Vagina (tissue), 2 donors: ENCODE measurements at places on chromosomes 13 and 19. TPM values are rescaled to one million over a fixed set of nuclear protein-coding genes. Genes with fewer than 3 reads are reported as not detected.

NCAN gene
- not detected for total RNA-seq

PRTN3 gene
- not detected for total RNA-seq

- no peak for DNase-seq
- H3K4me1 ChIP-seq: no peaks in the 10 kb centered on the region
- no peaks in the 10 kb centered on the region for H3K36me3 ChIP-seq
- H3K27me3 ChIP-seq: no peaks in the 10 kb centered on the region
- H3K27ac ChIP-seq: no peak overlapping the region
These were observed 73.0 kb downstream of the NALCN start for GRCh38 chr13:101343128-101343787.

GRCh38 chr13:34350671-34351070 is 532.7 kb downstream of the RFC3 start:
- H3K27me3 ChIP-seq: no peaks in the 10 kb centered on the region
- H3K4me3 ChIP-seq: no peak overlapping the region
- DNase-seq: no peak

KMT5C gene
- total RNA-seq: 19.2 TPM

DNA sequence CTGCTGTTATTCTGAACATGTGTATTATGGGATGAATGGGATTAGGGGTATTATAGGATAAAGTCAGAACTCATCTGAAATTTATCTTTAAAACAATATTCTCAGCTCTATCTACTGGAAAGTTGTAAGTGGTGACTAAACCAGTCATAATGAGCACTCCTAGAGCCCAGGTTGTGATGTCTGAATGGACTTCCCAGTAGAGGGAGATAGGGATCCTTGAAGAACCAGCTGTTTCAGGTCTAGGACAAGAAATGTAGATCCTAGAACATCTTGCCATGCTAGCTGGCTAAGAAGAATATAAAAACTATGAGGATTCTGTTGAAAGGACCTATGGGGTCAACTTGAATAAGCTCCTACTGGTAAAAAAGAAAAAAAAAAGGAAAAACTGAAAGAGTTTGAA is 310.8 kb downstream of the SLC7A1 start:
- no peaks in the 10 kb centered on the region for H3K4me1 ChIP-seq
- no peak overlapping the region for H3K27ac ChIP-seq
- no peaks in the 10 kb centered on the region for H3K27me3 ChIP-seq
- no peak overlapping the region for H3K4me3 ChIP-seq
- no peaks in the 10 kb centered on the region for H3K36me3 ChIP-seq
- no peak for DNase-seq

- no peaks in the 10 kb centered on the region for H3K27me3 ChIP-seq
- no peak for DNase-seq
These were observed 2.8 kb upstream of the LENG1 start for GRCh38 chr19:54162241-54162805.

GRCh38 chr13:109371066-109371465 is 415.3 kb downstream of the IRS2 start:
- no peaks in the 10 kb centered on the region for H3K27me3 ChIP-seq
- H3K27ac ChIP-seq: no peak overlapping the region
- H3K4me3 ChIP-seq: no peak overlapping the region
- no peaks in the 10 kb centered on the region for H3K36me3 ChIP-seq
- no peaks in the 10 kb centered on the region for H3K4me1 ChIP-seq
- DNase-seq: no peak

DNA sequence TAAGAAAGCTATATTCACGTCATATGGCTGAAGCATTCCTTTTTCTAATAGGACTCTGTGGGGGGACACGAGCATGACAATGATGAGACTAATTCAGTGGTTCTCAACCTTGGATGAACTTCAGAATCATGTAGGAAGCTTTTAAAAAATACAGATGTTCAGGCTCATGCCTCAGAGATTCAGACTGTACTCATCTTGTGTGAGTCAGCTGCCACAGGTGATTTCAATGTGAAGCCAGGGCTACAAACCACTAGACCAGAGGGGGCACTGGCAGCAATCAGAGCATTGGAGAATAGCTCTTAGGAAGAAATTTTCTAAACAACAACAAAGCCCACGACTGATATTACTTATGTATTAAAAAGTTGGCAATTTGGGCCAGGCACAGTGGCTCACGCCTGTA is 91.7 kb downstream of the SERP2 start:
- H3K4me3 ChIP-seq: no peak overlapping the region
- no peaks in the 10 kb centered on the region for H3K4me1 ChIP-seq
- H3K27me3 ChIP-seq: no peaks in the 10 kb centered on the region

C19orf33 gene
- 96.5 TPM for total RNA-seq

- H3K27ac ChIP-seq: no peak overlapping the region
- DNase-seq: no peak
- no peak overlapping the region for H3K4me3 ChIP-seq
- H3K4me1 ChIP-seq: no peaks in the 10 kb centered on the region
- H3K27me3 ChIP-seq: no peaks in the 10 kb centered on the region
- H3K36me3 ChIP-seq: no peaks in the 10 kb centered on the region
These were observed 42.7 kb downstream of the MPHOSPH8 start for GRCh38 chr13:19676168-19676567.

DNA sequence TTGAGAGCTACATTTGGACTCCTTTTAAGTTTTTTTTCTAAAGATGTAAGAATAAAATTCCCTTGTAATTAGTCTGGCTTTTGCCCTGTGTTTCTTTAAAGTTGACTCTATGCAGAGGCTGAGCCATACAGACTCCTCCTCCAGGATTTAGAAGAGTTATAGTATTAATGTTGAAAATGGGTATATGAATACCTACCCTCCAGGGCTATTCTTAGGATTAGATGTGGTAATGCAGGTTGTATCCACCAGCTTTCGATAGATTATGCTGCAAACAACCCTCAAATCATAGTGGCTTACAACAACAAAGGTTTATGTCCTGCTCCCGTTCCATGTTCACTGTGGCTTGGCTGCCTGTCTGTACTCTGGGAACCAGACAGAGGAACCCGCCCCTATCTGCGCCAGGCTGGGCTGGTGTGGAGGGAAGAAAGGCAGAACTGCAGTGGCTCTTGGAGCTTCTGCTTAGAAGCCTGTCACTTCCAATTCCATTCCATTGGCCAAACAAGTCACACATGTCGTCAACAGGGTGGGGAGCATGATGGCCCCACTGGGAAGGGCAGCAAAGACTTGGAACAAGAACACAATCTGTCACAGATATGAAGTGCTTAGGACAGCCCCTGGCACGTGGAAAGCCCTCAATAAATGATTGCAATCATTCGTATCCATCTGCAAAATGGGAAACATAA is 290.8 kb downstream of the FOXO1 start:
- H3K36me3 ChIP-seq: no peaks in the 10 kb centered on the region
- peaks cover 12% of the 10 kb centered on the region for H3K4me1 ChIP-seq
- no peak for DNase-seq
- H3K27ac ChIP-seq: no peak overlapping the region
- no peaks in the 10 kb centered on the region for H3K27me3 ChIP-seq
- H3K4me3 ChIP-seq: no peak overlapping the region

DNA sequence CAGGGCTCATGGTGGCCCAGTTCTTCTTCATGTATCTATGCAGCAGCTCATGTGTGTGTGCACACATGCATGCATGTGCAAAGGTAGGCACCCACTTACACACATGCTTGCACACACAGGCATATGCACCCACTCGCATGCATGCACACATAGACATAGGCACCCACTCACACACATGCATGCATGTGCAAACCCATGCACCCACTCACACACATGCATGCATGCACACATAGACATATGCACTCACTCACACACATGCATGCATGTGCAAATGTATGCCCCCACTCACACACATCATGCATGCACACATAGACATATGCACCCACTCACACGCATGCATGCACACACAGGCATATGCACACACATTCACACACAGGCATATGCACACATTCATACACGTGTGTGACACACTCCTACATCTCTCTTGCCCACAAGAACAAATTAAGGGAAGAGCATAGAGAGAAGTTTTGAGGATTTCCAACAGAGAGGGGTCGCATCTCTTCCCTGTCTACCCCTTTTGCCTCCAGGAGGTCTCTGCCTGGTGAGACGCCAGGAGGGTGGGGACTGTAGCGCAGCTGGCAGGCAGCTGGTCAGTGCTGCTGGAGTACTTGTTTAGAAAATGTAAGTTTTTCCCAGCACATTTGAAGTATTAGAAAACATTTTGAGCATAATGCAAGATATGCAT is 63.9 kb upstream of the ARHGEF7 start:
- no peaks in the 10 kb centered on the region for H3K27me3 ChIP-seq
- H3K36me3 ChIP-seq: no peaks in the 10 kb centered on the region
- peak; percentile 77 for DNase-seq
- H3K4me1 ChIP-seq: peaks cover 11% of the 10 kb centered on the region

DNA sequence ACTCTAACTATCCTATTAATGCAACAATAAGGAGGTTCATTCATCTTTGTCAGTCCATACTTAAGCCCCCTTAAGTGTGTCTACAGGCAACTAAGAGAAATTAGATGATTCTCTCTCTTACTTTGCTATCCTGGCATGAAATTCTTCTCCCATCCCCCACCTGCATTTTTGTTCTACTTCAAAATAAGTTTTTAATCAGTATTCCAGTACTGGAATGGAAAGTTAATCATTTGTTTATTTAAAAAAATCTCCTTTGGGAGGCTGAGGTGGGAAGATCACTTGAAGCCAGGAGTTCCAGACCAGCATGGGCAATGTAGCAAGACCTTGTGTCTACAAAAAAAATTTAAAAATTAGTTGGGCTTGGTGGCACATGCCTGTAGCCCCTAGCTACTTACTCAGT is 222.1 kb downstream of the MZT1 start:
- H3K27ac ChIP-seq: no peak overlapping the region
- no peaks in the 10 kb centered on the region for H3K27me3 ChIP-seq
- no peaks in the 10 kb centered on the region for H3K4me1 ChIP-seq
- no peaks in the 10 kb centered on the region for H3K36me3 ChIP-seq
- DNase-seq: no peak
